Caki2 (cell line): ENCODE measurements at places on chromosomes 6 and 20.

- no peak for DNase-seq
Observed at GRCh38 chr20:63100926-63101699, 94.3 kb upstream of the BHLHE23 start.

- no peak for DNase-seq
Observed at GRCh38 chr6:149316108-149316727, 1.3 kb upstream of the TAB2 start.

GRCh38 chr6:2940851-2941250 lies 30.5 kb downstream of the SERPINB6 start:
- no peak for DNase-seq

- DNase-seq = no peak
Observed at GRCh38 chr6:24988562-24988961, 52.8 kb upstream of the RIPOR2 start.

GRCh38 chr20:45892828-45893500 lies 1.8 kb downstream of the CTSA start:
- no peak for DNase-seq

DNA sequence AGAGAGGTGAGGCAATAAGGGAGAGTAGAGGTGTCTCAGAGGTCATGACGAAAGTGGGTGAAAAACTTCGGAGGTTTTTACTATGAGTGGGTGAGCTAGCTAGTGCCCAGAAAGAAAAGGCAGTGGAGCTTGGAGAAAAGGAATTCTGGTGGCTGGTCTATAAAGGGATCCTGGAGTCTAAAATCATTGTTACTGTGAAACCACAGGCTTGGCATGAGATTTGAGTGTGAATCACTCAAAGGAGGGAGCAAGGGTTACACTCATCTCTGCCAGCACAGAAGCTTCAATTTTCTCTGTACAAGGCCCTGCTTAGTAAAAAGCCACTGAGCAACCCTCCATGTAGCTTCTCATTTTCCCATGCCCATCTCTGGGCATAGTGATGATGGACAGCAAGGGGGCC lies 47.5 kb downstream of the CD83 start:
- no peak for DNase-seq

GRCh38 chr6:44222486-44223318 lies 693 bp upstream of the SLC29A1 start:
- peak; percentile 27 for DNase-seq

DNA sequence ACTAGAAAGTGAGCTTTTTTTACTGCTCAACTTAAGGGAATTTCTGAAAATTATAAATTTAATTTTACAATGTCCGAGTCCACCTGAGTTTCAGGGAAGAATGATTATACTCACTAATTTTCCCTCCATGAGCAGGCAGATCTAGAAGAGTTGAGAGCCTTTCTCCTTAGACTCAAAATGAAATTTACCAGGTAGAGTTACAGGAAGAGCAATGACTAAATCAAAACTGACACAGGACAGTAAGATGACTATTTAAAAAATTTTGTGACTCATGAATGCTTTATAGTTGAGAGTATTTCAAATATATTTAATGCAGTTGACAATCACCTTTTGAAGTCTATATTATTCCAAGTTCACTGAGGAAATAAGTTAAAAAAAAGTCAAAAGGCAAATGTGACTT lies 198.1 kb upstream of the NRSN1 start:
- no peak for DNase-seq

DNA sequence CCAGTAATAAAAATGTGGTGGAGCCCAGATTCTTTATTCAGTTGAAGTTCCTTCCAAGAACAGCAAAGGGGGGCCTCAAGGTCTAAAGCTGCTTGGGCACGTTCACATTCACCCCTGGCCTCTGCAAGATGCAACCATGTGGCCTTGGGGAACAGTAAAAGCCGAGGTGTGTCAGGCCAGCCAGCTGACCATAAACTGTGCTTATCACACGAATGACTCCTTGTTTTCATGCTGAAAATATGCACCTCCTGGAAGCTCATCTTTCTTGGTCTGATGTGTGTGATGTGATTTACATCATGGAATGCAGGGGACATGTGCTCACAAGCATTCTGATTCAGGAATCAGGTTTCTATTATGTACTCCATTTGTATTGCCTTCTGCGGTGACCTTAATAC lies 211.6 kb upstream of the MARCKS start:
- peak; percentile 75 for DNase-seq

DNA sequence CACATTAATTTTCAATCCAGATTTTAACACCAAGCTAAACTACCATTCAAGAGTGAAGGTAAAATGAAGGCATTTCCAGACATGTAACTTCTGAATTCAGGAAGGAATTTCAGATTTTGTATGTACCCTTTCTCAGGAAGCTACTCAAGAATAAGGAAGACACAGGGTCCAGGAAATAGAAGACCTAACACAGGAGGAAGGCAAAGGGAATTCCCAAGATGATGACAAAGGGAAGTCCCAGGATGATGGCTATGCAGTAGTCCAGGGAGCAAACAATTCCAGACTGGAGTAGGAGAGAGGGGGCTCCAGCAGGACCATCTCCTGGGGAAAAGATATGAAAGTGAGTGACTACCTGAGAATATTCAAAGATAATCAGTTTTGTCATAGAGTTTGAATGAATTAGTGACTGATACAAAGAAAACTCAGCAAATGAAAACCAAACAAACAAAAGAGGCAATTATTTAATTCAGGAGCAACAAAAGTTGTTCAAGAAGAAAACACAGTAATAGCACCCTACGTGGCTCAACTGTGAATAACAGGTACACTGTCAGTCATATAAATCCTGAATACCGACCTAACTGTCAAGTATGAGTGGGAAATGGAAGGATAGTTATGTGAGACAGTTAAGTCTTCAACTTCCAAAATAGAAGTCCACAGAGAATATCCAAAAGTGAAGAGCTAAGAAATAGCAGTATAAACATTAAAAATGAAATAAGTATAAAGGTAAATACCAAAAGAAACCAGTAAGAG lies 4.0 kb downstream of the RNF24 start:
- DNase-seq = peak; percentile 9

GRCh38 chr20:24694727-24695528 lies 225.5 kb downstream of the SYNDIG1 start:
- no peak for DNase-seq

DNA sequence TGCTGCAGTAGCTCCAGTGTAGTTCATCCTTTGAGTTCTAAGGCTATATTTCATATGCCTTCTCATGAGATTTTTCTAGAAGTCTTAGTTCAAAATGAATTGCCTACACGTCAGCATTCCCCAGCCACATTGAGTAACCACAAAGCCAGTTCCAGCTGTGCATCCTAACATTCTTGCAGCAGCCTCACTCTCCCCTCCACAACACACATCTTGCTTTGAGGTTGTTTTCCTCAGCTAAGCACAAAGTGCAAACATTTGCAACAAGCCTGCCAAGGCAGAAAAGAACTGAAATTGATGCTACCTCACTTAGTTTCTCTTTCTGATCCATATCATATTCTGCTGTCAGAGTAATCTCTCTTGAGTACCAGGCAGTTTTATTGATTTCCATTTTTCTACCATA lies 160.7 kb upstream of the KCNQ5 start:
- DNase-seq = no peak

DNA sequence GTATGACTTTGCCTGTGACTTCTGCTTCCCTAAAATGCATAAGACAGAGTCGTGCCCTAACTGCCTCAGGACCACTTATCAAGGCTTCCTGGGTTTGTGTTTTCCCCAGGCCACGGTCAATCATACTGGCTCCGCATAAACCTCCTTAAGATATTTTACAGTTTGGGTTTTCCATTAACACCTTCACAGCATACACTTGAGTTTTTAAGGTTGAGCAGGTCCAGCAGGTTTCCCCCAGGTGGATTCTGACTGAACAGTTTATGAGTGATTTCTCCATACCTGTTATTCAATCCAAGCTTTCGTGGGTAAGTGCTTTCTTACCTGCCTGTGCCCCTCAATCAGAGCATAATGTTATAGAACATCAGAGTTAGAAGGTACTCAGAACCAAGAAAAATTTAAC lies 39.3 kb downstream of the NINL start:
- no peak for DNase-seq

DNA sequence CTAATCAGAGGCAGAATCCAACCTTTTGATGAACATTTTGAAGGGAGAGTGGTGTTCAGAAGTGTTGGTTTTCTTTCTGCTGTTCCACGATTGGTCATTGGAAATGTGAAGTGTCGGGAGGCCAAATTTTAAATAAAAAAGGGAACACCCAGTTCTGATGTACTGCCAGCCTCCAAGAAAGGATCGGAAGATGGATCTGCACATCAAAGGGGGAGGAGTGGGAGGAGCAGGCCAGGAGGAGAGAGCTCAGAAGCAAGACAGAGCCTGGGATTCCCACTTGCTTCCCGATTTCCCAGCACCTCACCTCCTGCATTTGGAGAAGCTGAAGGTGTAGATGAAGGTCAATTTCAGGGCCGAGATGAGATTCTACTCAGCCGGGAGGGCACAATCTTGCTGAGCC lies 55.9 kb upstream of the NAA20 start:
- DNase-seq = no peak

- DNase-seq = no peak
Observed at GRCh38 chr20:52364405-52364804, 172.8 kb upstream of the ZFP64 start.

DNA sequence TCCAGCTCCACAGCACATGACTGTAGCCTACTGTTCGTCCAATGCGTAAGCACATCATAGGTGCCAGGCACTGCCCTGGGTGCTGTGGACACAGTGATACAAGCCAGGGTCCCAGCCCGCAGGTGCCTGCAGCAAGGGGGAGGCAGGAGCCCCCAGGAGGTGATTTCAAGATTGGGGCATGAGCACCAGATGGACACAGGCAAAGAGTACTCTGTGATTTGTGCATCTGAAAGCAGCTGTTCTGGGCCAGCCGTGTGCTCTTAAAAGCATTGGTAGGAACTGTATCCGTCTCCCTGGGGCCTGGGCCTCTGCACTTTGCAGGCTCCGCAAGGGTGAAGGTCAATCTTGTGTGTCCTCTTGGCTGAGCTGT lies 149.8 kb downstream of the SYCP2 start:
- no peak for DNase-seq

DNA sequence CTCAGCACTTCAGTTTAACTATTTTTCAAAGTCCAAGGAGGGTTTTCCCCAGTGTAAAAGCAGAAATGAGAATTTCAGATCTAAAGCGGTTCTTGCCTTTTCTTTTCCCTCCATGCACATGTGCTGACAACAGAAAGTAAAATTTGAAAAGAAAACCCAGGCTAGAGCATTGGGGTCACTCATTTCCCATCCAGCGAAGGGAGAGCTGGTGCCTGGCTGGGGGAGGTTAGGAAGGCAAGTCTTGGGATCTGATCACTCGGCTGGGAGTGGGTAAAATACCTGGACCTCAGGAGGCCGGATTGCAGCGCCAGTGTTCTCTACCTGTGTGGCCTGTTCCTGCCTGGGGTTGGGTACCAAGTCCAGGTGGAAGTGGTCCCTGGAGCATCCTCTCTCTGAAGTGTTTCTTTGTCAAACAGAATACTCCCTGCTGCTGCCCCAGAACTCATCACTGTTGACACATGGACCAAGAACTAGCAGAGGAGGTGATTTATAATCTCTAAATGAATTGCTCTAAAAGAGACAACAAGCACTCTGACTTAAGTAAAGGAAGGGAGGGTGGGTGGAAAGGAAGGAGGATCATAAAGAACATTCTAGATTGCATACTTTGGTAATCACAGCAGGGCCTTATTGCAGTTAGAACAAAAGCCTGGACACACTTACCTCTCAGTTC lies 136.0 kb downstream of the MTHFD1L start:
- DNase-seq = no peak

- DNase-seq = no peak
Observed at GRCh38 chr20:62640870-62641269, 1.4 kb upstream of the SLCO4A1 start.

DNA sequence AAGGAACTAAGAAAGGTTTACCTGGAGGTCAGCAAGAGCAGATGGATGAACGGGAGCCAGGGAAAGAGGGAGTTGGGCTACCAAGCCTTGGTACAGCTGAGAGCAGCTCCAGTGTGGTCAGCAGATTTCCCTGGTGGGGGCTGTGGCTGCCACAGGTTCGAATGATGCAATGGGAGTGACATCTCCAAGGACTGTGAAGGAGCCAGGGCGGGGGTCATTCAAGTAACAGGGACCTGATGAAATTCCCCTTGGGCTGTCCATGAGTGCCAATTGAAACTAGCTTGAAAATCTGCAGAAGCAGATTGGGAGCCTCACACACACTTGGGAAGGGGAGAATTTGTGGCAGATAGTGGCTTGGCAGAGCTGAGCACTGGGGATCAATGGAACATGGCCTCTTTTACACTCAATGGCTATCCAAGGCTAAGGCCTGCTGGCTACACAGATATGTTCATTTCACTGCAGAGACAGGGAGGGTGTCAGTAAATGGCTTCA lies 247.0 kb upstream of the ECI2 start:
- DNase-seq = no peak

GRCh38 chr20:12970372-12970821 lies 38.4 kb upstream of the SPTLC3 start:
- DNase-seq = peak; percentile 44

- DNase-seq = no peak
Observed at GRCh38 chr6:140073456-140073855, 699.0 kb upstream of the CITED2 start.

- peak; percentile 84 for DNase-seq
Observed at GRCh38 chr20:3067139-3068014, 4.0 kb upstream of the OXT start.

- DNase-seq = no peak
Observed at GRCh38 chr6:131003488-131004386, 59.3 kb downstream of the EPB41L2 start.

DNA sequence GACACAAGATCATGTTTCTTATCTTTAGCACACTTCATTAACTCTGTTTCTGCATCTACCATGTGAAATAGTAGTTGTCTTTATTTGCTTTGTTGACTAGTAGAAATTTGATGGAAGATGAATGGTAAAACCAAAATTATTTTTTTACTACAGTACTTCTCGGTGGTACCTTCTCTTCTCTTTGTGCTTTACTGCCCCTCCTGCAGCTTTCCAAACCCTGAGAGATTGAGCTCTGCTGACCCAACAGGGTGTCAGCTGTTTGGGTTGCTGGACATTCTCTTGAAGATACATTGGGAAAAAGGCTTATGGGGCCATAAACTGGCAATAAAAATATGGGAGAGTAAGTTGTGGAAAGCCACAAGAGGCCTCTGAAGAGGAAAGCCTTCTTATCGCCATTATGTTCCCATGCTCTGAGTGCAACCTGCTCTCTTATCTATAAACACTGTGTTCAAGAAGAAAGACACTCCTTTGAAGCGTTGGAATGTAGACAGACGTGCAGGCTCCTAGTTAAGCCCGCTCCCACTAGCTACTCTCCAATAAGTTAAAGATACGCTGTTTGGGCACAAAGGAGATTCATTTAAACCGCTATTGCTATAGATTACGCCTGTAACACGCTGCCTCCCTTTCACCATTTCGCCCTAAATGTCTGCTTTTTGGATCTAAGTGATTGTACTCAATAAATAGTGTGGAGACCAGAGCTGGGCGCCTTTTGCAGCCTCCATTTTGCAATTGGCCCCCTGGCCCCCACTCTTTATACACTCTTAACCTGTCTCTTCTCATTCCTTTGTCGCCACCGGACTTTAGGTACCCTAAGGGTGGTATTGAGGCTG lies 60.1 kb upstream of the PRSS16 start:
- peak; percentile 52 for DNase-seq
